NCI-H748 treated with DMSO at 0.1 percent for 48 hours (cell line): ENCODE measurements at places on chromosomes 11 and 22.

DNA sequence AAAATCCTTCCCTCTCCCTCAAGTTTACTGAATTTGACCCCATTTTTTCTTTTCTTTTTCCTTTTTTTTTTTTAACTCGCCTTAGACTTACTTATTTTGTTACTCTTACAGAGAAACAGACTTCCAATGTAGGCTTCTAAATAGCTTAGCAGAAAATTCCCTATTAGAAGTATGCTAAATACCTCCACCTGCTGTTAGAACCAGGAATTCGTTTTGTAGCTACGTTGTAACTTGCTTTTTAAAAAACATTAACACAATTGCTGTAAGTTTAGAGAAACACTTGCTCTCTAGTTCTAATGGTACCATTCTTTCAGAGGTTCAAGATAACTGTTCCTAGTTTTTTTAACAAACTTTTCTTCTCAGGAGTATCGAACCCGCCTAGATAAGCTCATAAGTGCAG lies 324.2 kb downstream of the DCDC1 start:
- no peak for DNase-seq

DNA sequence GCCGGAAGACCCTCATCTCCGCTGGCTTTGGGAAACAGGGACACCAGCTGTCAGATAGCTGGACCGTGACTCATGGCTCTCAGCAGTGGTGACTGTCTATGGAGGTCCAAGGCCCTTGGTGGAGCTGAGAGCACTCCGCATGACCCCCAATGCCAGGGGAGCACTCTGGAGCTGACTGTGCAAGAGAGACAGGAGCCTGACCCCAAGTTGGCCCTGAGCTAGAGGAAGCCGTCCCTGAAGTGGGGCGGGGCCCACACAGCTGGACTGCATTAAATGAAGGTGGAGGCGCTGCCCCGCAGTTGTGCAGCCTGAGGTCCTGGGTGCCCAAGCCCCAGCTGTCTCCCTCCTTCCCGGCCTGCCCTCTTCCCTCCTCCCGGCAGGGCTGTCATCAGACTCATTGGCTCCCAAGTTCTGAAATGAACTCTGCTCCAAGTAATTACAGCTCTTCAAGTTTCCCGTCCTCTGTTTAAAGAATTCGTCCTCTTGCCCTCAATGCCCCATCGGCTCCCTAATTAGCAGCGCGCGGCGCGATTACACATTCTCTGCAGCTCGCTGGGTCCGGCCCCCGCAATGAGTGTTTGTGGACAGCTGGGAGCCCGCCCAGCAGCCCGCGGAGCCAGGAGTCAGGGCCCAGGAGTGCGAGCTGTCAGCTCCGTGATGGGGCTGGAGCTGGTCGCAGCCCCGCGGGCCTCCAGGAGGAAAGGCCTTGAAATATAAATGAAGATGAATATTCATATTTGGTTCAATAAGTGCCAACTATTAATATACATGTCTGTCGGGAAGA lies 93.2 kb upstream of the LMO1 start:
- no peak for DNase-seq

DNA sequence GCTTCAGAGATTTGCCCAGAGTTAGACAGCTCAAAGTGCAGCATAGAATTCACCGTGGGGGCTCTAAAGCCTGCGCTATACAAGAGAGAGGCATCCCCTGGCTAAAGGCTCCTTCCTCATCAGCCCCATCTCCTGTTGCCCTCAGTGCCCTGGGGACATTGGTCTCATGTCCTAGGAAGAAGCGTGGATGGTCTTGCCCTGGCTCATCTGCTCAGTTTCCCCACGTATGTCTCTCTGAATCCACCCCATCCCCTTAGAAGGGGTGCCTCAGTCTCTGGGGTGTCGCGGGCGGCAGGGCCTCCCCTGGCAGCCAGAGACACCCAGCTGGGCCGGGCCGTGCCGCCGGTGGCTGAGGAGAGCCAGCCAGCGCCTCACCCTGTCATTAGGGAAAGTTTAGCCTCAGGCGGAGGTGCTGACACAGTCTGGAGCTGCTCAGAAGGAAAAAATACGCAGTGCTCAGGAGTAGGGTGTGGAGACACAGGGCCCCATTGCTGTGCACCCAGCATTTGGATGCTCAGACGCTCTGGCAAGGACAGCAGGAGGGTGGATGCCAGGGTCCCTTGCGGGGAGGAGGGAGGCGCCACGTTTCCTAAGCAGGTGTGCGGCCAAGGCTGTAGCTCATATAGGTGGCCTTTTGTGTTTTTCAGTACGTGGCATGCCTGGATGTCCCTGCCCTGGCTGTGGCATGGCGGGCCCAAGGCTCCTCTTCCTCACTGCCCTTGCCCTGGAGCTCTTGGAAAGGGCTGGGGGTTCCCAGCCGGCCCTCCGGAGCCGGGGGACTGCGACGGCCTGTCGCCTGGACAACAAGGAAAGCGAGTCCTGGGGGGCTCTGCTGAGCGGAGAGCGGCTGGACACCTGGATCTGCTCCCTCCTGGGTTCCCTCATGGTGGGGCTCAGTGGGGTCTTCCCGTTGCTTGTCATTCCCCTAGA lies 1.3 kb downstream of the SLC39A13 start:
- DNase-seq: no peak

DNA sequence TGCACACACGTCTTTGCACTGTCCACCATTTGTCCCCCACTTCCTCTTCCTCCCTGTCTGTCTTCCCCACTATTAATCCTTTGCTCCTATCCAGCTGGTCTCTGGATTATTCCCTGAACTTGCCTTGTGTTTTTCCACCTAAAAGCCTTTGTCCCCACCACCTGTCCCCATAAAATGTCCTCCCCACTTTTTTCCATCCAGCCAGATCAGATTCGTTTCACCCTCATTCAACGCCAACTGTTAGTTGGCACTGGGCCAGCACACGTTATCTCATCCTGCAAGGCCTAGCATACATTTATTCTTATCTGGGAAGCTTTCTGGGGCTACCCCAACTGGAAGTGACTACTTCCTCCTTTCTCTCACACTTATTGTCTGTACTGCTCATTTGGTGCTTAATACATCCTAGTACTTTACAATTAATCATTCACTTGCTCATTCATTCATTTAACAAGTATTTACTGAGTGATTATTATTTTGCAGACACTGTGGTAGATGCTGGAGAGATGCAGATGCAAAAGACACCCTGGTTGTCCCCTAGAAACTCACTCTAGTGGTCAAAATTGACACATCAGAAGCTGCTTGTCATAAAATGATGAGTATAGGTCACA lies 96.2 kb downstream of the RASSF10 start:
- DNase-seq: peak; percentile 99

- DNase-seq: no peak
Measured at GRCh38 chr22:29309332-29310064, 3.0 kb downstream of the GAS2L1 start.

- DNase-seq: no peak
Measured at GRCh38 chr11:92531065-92531739, 306.6 kb downstream of the FAT3 start.

DNA sequence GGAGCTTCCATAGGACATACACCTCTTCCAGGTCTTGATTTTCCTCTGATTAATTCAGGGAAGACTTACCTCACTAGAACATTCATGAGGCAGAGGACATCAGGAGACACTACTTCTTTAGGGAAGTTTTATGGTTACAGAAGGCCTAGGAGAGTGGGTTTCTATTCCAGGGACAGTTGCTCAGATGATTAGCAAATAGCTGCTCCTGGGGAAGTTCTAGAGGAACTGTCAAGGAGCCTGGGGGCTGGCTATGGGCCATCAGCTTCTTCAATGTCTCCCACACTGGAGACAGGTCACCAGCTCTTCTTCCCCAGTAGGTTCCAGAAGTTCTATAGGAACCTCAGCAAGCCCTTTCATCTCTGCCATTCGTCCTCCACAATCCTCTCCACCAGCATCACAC lies 11.5 kb upstream of the OR10A5 start:
- DNase-seq: no peak

DNA sequence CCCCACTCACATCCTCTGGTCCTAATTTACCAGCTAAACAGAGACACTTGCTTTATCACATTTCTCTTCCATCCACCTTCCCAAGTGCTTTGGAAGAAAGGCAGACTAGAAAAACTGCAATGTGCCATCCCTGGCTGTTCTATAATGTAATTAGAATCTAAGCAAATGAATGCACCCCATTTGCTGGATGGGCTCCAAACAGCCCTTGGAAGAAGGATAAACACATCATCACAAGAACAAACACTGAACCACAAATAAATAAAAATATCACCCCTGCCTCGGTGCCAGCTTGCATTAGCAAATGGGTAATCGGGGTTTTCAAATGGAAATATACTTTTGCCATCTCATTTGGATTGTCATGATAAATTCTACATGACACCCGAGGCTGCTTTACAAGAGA lies 296.6 kb upstream of the ISX start:
- no peak for DNase-seq

- DNase-seq: no peak
Measured at GRCh38 chr11:108825381-108825780, 160.5 kb downstream of the DDX10 start.

DNA sequence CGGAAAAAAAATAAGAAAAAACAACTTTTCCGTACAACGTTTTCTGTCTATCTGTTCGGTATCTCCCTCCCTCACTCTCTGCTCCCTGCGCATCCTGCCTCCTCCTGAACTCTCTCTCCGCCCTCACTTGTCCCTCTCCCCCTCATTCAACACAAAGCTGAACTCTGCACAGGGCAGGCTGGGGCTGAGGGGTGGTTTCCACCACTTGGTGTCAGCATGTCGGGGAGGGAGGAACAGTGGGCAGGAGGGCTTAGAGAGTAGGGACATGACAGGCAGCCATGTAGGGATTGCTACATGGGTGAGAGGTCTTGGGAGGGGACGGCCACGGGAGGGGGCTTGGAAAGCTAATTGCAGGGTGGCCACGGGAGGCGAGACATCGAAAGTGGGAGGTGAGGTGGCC lies 17.6 kb downstream of the SLC22A12 start:
- DNase-seq: no peak

DNA sequence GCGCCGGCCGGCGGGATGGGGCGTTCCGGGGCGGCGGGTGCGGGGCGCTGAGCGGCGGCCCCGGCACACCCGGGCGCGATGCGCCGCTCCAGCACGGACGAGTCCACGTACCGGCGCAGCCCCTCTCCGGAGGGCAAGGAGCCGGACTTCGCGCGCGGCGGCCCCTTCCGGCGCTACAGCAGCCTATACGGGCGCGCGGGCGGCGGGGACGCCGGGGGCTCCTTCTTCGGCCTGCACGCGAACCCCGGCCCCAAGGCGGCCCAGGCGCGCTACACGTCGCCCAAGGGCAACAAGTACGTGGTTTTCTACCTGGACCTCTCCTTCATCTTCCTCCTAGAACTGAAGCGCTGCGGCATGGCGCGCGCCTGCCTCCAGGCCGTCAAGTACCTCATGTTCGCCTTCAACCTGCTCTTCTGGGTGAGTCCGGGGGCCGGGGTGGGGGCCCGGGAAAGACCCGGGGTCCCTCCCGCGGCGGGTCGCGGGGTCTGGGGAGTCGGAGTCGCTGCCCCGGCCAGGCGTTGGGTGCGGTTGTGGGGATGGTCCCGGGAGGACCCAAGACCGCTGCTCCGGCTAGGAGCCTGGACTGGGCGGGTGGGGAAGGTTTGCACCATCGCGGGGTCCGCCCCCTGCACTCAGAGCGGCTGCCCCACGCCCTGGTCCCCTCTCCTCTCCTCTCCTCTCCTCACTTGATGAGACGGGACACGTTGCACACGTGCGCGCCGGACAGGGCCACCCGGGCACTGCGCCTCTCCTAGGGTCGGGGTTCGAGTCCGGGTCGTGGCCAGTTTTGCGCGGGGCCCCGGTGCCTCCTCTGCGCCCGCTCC lies 7.5 kb downstream of the TSPAN4 start:
- DNase-seq: no peak

GRCh38 chr22:31915586-31915985 lies 28.7 kb upstream of the YWHAH start:
- DNase-seq: no peak

GRCh38 chr11:57336111-57336666 lies 497 bp upstream of the SSRP1 start:
- no peak for DNase-seq

DNA sequence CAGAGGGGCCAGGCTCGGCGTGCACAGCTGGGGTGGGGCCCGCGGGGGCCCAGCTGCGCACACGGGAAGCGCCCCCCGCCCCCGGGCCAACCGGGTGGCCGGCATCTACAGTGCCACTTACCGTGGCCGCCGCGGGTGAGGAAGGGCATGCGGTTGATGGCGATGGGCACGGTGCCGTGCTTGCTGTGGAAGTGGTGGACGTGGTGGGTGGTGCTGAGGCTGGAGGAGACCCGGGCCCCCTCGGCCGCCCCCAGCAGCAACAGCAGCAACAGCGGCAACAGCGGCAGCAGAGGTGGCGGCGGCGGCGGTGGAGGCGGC lies 51.4 kb downstream of the SLC22A12 start:
- no peak for DNase-seq

GRCh38 chr11:35486446-35486845 lies 39.0 kb downstream of the PAMR1 start:
- no peak for DNase-seq

GRCh38 chr11:75069473-75069872 lies 27.2 kb downstream of the OR2AT4 start:
- no peak for DNase-seq

DNA sequence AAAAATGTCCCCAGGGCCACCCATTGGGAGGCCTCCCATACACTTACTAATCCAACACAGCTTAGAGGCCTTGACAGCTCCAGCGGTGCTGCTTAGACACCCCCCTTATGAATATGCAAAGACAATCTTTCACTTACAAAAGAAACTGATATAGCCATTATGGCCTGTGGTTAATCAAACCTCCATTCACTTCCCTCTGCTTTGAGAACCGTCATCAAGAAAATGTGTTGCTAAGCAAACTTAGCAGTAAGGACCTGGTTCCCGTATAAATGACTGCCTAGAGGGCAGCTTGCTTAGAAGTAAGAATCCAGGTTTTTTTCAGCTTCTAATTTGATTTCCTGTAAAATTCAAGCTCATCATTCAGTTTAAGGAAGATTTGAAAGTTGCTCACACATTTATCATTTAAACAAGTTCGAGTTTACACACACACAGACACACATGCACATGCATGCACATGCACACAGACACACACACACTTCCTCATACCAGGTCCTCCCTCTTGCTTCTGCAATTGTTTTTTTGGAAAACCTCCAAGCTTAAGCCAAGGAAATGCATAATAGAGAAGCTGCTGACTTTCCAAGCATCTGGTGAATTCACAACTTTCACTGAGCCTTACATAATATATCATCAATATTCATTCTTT lies 137.7 kb upstream of the BLID start:
- no peak for DNase-seq

DNA sequence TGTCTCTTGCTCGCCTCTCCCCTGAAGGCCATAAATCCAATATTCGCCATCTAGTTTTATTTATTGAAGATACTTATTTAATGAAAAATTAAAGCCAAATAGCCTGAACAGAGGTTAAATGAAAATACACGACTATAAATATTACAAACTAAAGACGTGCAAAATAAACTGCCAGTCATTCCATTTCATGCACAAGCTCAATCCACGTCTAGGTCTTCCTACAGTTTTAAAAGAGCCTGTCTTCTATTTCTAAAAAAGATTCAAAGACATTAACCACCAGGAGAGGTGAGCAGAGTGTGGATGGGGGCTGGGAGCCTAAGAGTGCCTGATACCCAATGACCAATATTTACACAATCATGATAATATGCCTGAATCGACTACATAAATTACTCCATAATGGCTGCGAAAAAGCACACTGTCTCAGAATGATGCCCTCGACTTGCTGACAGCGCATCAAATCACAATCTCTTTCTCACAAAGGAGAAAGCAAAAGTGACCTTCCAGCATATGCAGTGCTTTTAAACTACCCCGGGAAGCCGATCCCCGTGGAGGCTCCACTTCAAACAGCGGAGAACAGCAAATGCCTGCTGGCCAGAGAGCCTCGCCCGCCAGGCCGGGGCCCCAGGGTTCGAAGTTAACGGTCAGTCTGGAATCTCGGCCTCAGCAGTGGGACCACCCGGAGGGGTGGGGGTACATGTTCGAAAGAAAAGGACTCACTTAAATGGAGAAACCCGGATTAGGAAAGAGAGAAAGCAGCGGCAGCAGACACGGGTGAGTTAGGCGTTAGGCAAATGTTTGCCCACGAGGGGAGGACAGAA lies 1.7 kb downstream of the FCHSD2 start:
- DNase-seq: peak; percentile 36
